CD4-positive, alpha-beta T cell treated with Interleukin-6 for 4 hours (primary cell): ENCODE measurements at places on chromosomes 2 and 18.

DNA sequence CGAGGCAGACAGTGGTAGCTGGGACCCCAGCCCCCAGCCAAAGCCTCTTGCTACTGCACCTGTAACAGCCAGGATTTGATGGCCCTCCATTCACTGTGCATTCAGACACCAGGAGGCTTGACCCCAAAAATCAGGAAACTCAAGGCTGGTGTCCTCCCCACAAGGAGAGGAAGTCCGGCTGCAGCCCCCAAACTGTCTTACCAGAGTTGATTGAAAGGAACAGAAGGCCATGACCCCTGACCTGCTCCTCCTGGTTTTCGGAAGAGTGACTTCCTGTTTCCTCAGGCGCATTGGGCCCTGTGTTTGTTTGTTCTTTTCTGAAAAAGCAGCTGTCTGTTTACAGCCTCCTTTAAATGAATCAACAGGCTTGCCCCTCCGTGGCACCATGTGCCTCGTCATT lies 111.6 kb downstream of the RNF144A start:
- DNase-seq, result no peak

DNA sequence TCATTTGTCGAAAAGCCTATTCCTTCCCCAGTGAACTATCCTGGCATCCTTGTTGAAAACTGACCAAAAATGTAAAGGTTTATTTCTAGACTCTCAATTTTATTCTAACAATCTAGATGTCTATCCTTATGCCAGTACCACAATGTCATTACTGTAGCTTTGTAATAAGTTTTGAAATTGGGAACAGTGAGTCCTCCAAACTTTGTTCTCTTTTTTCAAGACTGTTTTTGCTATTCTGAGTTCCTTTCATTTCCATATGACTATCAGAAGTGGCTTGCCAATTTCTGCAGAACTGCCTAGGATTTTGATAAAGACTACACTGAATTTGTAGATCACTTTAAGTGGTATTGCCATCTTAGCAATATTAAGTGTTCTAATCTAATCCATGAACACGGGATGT lies 9.7 kb downstream of the STARD7 start:
- DNase-seq, result no peak

DNA sequence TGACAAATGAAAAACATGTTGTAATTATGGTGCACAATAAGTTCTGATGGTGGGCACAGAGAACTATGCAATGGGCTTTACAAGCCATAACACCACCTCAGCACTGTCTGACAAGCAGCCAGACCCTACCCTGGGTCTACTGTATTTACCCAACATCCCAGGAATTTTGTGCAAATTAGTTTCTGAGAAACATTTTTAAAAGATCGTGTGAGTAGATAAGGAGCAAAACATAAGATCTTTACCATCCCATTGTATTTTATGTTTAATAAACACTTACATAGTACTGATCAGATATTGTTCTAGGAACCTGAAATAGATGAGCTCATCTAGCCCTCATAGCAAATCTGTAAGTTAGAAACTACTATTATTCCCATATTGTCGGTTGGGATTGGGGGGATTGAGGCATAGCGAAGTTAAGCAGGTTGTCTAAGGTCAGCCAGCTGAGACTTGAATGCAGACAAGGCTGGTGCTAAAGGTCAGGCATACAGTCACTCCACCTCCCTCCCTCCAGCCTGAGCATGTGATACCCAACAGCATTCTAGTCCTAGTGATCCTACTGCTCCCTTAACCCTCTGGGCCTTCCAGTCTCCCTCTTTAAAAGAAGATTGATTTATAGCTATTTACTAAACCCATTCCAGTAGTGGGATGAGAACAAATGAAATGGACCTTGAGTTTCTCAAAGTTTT lies 67.4 kb upstream of the STAM2 start:
- no peak for DNase-seq

DNA sequence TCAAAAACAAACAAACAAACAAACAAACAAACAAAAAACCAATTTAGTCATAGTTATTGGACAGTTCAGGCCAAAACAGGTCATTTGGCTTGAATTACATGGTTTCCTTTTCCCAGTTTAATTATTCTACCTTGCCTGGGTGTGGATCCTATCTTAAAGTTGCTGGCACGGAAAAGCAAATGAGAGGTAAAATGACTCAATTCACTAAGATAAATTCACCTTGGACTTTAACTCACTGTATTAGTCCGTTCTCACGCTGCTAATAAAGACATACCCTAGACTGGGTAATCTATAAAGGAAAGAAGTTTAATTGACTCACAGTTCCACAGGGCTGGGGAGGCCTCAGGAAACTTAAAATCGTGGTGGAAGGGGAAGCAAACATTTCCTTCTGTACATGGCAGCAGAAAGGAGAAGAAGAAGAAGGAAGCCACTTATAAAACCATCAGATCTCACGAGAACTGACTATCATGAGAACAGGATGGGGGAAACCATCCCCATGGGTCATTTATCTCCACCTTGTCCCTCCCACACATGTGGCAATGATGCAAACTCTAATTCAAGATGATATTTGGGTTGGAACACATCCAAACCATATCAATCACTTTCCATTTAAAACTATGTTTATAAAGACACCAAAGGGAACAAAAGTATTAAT lies 22.5 kb upstream of the TRAPPC8 start:
- no peak for DNase-seq

DNA sequence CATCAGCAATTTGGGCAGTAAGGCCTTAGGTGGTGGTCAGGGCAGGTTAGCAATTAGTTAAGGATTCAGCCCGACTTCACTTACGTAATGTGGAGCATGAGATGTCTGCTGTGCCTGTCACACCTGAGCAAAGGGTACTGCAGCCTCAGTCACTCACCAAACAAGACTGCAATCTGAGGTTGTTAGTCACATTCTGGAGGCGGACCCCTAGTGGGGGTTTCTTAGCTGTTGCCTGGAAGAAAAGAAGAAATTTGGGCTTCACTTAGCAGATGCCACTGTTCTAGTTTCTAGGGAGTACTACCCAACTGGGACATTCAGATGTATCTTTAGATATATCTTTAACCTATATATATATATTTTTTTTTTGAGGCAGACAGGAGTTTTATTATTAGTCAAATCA lies 529.9 kb downstream of the SLC4A3 start:
- DNase-seq, result no peak

DNA sequence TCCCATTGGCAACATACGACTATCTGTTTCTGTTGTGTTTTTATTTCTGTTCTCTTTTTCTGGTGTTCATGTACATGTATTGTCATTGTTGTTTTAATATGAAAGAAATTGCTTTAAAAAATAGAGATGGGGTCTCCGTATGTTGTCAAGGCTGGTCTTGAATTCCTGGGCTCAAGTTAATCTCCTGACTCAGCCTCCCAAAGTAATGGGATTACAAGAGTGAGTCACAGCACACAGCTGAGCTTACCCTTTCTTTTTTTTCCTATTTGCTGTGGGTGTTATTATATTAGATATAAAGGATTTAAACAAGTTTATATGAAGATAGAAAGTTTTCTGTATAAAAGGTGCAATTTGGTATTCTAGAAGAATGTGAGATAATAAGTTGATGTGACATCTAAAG lies 554.6 kb downstream of the DSC3 start:
- DNase-seq, result no peak

DNA sequence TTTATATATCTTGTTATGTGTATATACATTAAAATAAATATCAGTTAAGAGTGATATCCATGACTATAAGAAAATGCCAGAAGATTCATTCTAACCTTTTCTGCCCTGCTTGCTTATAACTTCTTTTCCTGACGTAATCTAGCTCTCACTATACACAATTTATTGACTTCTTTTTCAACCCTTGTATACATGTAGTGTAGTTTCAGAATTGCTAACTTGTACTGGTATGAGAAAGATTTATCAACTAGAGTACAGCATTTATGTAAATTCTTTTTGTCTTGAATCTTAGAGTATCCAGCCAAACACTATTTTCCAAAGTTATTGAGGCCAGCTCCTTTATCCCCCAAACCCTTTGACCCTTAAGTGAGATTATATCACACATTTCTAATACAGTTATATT lies 798.0 kb upstream of the RAB6C start:
- DNase-seq, result no peak

DNA sequence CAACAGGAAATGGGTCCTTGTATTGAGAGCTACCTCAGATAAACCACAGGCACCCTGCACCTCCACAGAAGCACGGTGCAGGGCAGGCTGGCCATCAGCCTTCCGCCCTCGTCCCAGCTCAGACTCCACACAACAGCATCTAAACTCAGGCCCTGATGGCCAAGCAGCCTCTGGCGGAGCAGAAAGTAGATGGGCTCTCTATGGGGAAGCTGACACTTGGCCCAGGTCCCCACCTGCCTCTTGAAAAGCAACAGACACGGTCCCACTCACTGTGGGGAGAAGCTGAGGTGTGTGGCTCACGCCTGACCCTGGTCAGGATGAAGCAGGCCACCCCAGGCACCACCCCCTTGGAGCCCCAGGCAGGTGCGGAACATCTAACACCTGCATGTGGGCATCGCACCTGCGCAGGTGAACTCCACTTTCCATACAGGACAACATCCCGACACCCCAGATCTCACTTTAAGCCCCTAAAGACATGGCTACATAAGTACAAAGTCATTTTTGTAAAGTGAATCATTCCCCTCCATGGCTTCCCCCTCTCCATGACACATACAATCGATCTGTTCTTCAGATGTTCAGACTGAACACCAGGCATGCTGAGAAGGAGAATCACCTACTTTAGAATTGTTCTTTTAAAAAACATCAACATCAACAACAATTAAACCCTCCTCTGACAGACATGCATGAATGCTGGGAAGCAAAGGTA lies 208.4 kb downstream of the ZBTB7C start:
- DNase-seq, result no peak

DNA sequence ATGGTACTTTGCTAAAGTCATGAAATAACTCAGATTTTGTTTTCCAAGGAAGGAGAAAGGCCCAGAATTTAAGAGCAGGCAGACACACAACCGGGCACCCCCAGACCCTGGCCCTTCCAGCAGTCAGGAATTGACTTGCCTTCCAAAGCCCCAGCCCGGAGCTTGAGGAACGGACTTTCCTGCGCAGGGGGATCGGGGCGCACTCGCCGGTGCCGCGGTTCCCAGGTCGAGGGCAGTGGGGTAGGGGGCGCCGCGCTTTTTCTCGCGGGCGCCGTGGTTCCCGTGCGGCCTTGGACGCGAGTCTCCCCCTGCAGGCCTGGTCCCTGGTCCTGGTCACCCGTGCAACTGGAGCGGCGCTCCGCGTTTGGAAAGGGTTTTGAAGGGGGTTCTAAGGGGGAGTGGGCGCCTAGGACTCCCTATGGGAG lies 1.2 kb downstream of the ZNF236 start:
- peak; percentile 18 for DNase-seq

DNA sequence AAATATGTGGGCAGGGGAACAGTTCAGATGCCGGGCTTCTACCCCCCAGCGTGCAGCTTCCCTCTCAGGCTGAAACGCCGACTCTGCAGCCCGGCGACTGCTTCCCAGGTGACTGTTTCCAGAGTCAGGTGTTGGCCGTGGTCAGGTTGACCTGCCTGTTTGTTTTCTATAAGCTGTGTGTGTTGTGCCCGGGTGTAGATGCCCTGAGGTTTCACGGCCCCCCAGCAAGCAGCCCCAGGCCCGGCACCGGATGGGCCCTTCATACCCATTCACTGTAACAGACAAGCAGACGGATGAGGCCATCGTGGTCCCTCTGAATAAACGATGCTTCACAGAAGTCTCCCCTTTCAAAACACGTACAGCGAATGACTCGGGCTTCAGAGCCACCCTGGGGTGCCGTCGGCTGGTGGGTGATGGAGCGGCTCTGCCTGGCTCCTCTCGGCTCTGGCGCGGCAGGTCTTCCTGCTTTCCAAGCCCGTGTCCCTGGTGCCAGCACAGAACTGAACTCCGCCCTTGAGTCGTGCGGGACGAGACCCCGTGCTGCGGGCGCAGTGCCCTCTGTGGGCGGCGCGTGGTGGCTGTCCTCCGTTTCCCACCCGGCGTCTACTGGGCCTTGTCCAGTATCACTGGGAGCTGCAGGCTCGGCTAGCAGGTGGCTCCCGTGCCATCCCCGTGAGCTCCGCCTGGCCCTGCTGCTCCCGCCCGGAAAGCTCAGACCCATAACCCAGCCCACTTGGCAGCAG lies 15.0 kb upstream of the KCNG2 start:
- no peak for DNase-seq

- no peak for DNase-seq
These were observed 51.8 kb downstream of the ATIC start for GRCh38 chr2:215363461-215364156.

- DNase-seq, result no peak
These were observed 59.8 kb downstream of the SNTG2 start for GRCh38 chr2:1010415-1010930.

DNA sequence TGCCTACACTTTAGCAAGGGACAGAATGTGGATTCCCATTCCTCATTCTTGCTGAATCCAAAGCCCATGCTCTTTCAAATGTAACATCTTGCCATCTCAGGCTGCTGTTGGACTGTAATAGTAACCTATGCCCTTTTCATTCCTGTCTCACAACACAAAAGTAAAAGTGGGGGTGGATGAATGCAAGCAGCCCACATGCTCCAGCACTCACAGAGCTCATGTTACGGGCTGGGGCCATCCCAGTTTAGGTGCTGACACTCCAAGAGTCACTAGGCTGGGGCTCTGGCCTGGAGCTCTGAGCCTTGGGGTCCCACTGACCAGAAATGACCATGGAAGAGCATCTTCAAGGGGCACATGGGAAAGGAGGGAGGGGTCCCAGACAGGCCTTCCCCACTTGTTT lies 47.6 kb downstream of the CCBE1 start:
- DNase-seq, result no peak

DNA sequence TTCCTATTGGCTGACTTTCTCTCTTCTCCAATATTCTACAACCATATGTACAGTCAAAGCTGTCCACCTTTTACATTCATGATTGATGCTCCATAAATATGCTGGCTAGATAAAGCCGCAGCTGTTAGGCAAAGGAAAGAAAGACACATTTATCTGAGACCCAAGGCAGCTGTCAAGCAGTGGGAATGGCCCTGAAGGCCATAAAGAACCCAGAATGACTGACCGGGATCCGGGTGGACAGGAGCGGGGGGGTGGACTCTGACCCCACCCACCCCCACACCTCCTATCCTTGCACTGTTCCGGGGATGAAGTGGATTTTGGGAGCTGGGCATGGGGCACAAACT lies 116.4 kb downstream of the RTP5 start:
- DNase-seq, result no peak

DNA sequence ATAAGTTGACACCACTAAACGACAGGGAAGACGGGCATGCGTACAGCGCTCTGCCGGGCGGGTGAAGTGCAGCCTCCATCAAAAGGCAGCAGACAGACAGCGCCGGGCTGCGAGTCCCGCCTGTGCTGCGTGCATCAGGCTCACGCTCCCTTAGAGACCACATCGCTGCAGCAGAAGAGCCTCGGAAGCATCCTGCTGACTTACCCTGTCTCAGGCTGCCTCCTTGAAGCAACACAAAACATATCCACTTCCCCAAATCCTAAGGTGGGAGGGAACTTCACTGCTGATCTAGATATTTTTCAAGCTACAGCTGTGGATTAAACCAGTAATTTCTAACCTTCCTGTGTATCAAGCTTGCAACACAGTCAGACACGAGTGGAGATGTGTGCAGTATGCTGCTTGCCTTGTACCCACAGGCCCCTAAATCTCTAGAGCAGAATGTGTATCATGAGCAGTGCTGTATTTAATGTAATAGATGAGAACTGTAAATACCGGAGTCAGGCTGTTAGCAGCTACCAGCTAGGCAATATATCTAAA lies 6.4 kb downstream of the MYT1L start:
- DNase-seq, result no peak
